Activated CD4-positive, alpha-beta T cell treated with anti-CD3 and anti-CD28 coated beads, Interleukin-10, Interleukin-2, amounts not matched to agents 100 ng/mL and 50 ng/mL, durations not matched to agents 16 hours and 8 hours (primary cell): ENCODE measurements at places on chromosomes 2 and 18.
A peak's percentile ranks its signal among the peaks of the same experiment; 100 is the strongest.

DNA sequence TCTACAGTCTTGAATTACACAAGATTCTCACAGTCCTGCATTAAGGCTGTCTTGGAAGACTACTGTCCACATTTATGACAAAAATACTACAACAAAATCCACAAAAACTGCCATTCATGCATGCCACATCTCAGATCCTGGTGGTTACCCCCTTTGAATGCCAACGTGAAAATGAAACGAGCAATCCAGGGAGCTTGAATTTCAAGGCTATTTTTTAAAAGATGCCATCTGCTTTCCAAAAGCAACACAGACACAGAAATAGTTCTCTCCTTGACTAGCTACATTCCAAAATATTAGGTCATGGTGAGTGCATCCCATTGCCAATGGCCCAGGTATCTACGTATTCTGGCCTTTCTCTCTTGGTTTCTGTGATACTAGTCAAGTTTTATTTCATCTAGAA is 36.3 kb downstream of the IRS1 start:
- no peak for DNase-seq

GRCh38 chr2:16625201-16625729 is 40.4 kb downstream of the CYRIA start:
- DNase-seq = no peak

GRCh38 chr18:2537296-2537695 is 34.0 kb downstream of the METTL4 start:
- no peak for DNase-seq

DNA sequence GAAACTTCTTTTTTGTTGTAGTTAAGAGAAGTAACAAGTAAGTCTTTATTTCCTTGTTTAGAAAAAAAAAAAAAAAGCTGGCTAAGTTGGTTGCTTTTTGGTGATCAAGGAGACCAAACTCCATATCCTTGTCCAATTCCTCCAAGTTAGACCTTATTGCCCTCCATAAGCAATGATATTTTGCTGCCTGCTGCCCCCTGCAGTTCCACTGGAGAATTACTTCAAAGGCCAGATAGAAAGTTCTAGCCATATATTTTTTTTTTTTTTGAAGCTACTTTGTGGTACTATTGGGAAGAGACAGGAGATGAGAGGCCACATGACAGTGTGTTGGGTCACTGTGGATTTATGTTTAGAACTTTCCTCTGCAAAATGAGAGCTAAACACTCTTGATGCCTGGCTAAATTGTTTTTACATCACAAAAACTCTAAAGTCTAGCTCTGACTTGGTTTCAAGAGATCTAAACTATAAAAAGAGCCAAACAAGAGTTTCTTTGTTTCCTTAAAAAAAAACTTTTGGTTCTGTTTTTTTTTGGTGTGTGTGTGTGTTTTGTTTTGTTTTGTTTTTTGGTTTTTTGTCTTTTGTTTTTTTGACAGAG is 80.7 kb upstream of the RASGRP3 start:
- peak; percentile 64 for DNase-seq

DNA sequence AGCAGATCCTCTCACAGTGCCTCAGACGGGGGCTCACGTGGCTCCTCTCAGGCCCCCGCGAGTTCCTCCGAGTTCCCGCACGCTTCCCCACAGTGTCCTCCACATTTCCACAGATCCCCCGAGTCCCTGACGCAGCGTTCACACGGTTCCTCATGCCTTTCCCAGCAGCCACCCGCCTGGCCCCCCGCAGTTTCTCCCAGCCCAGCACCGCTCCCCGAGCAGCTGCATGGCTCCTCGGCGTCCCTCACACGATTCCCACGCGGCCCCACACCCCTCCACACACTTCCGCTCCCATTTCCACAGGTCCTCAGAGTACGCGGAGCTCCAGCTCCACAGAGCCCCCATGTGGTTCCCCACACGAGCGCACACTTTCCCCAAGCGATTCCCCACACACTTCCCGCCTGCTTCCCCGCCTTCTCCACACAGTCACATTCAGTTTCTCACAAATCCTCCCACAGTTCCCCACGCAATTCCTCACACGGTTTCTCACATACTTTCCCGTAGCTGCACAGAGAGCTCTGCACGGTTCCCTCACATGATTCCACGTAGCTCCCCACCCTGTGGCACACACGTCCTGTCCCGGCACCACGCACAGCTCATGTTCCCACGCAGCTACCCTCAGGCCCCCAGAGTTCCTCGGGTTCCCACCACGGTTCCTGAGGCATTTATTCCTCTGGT is 39.9 kb downstream of the KIF1A start:
- DNase-seq = no peak

- DNase-seq = no peak
These were observed 668.0 kb downstream of the MBD2 start for GRCh38 chr18:53556450-53556849.

- DNase-seq = no peak
These were observed 825.3 kb downstream of the TRIB2 start for GRCh38 chr2:13542061-13542460.

DNA sequence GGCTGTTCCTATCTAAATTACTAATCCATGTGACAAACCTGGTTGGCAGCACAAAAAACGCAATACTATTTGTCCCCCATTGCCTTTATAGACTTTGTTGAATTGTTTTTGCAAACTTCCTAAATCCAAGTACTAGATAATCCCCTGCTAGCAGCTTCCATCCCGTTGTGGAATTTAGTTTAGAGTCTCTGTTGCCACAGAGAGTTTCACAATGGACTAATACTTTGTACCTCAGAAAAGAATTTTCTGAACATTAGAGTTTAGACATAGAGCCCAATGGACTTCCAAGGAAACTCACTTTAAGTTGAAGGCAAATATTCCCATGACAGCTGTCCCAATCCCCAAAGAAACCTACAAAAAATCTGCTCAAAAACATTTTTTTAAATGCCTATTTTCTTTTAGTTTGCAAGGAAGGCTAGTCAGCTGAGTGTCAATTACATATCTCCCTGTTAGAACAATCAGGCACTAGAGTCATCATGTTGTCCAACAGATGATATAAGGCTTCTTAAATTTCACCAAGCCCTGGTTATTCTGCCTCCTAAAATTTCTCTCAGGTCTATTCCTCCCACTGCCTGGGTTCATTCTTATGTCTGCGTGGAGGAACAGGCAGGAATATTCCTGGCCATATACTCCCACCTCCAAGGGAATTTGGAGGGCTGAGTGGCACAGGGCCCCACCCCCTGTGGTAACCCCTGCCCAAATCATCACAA is 27.2 kb downstream of the RNF152 start:
- DNase-seq = no peak

- DNase-seq = no peak
These were observed 53.6 kb upstream of the TMEM17 start for GRCh38 chr2:62559582-62559981.

- DNase-seq = no peak
These were observed 65.3 kb upstream of the DNER start for GRCh38 chr2:229779650-229780049.

GRCh38 chr2:108921096-108922030 is 67.7 kb downstream of the EDAR start:
- no peak for DNase-seq

GRCh38 chr2:16314691-16315457 is 350.8 kb downstream of the CYRIA start:
- DNase-seq = no peak
